AG09319 (cell line): ENCODE measurements at places on chromosomes 13 and 19.

DNA sequence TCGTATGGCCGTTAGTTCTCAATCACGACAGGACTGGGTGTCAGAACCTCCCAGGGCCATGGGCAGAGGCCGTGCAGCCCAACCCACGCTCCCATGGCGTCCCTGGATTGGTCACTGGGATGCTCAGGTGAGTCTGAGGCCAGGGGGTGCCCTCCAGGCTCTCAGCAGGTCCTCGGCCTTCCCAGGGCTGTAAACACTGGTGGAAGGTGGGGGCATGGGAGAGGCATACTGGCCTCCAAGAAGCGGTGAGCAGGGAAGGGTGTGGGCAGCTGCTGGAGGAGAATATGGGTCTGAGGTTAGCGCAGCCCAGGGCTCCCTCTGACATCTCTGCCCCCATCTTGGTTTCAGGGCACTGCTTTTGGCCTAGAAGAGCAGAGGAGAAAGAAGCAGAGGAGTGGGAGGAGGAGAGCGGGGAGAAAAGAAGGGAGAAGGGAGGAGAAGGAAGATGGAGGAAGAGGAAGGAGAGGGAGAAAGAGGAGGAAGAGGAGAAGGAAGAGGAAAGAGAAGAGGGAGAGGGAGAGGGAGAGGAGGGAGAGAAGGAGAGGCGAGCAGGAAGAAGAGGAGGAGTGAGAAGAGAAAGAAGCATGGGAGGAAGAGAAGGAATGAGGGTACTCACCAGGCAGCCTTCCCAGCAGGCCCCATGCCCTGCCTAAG is 62.3 kb downstream of the CEBPG start:
- no peak for DNase-seq

- DNase-seq, result no peak
Observed at GRCh38 chr13:36282821-36283432, 14.7 kb downstream of the CCDC169 start.

DNA sequence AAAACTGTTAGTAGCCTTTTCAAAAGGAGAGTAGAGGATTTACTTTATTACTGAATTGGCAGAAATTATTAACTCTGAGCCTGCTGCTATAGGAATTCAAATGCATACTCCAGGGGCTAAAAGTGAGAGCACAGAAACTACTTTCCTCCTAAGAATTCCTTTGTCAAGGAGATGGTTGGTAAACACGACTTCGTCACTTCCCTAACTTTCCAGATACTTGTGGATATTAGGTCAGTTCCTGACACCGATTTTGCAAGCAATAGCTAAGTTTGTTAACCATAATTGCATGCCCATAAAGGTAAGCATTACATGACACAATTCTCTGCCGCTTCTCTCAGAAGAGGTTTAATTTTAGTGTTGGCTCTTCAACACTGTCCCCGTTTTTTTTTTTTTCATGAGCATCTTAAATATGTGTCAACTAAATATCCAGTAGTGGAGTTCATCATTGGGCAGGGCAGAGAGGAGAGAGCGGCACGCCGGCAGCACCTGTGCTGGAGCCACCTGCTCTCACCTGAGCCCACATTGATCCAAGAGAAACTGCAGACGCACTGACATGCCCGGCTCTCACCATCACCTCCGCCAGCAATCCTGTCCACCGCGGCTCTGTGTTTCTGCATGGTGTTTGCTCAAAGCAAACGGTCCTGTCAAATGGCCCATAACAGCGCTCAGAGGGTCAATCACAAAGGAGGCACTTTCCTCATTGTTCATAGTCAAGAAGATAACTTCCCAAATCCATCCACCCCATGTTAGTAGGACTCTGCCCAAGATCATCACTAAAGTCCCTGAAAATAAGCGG is 2.6 kb downstream of the MED26 start:
- DNase-seq, result no peak

DNA sequence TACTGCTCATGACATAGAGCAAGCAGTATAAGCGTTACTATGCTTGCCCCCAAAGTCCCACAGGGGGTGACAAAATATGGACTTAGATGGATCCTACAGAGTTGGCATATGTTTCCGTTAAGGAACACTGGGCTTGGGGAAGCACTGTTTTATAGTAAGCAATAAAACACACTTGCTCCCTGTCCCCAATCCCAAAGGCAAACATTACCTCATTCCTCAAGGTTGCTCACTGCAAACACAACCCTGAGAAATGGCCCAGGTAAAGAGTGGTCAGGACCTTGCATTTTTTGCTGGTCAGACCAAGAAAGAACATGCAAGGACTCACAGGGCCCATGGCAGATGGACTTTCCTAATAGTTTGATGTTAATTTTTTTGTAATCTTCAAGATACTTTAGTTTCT is 32.3 kb downstream of the UGGT2 start:
- DNase-seq, result no peak

GRCh38 chr13:101416181-101417042 is at the start of gene NALCN:
TSS of gene NALCN (minus strand) at chr13:101416508. CDS start at chr13:101399126, 17,382 bp downstream.
- no peak for DNase-seq

DNA sequence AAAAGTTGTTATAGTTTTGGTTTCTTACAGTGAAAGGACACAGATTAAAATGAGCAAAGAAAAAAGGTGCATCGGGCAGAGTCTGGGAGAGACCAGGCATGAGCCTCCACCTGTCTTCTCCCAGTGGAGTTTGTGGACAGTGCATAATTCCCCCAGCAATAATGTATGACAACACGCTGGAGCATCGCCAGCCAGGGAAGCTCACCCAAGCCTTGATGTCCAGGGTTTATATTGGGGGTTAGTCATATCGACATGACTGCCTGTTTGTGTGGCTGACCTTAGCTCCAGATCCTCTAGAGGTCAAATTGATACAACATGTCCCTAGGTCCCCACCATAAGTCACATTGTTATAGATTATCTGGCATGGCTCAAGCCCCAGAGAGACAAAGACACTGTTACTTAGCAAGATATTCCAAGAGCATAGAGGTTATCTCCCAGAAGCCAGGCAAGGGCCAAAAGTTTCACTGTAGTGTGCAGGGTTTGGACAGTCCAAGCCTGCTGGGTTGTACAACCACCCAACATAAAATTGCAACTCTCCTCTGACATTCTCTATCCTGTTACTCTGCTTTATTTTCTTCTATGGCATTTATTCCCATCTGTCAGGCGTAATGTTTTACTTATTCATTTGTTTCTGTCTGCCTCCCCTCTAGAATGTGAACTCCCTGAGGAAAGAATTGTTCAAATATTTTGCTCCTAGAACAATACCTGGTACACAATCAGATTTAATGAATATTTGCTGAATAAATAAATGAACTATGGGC is 5.6 kb upstream of the KLK13 start:
- no peak for DNase-seq

GRCh38 chr13:48923376-48923775 is 52.3 kb upstream of the FNDC3A start:
- no peak for DNase-seq

- DNase-seq, result no peak
Observed at GRCh38 chr13:48192411-48192935, 40.5 kb upstream of the ITM2B start.

DNA sequence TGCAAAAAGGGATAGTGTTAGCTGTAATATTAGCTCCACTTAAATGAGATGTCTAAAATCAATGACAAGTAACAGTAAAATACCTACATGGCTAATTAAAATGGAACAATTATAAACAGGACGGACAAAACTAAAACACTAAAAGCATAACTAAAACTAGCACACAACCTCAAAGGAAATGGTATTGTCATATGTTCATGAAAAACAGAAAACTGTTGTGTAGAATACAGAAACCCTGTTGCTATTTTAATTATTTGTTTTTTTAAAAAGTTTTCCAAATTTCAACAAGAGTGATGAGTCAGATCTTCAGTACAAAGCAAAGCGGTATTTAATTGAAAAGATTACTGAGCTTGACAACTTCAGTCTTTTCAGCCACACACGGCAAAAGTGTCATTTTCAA is 4.2 kb downstream of the RCBTB2 start:
- DNase-seq, result no peak
